ENCODE measurements at places on chromosomes 4 and X.

- no peak for DNase-seq
Observed at GRCh38 chr4:54614149-54614548, 43.6 kb upstream of the KIT start.

DNA sequence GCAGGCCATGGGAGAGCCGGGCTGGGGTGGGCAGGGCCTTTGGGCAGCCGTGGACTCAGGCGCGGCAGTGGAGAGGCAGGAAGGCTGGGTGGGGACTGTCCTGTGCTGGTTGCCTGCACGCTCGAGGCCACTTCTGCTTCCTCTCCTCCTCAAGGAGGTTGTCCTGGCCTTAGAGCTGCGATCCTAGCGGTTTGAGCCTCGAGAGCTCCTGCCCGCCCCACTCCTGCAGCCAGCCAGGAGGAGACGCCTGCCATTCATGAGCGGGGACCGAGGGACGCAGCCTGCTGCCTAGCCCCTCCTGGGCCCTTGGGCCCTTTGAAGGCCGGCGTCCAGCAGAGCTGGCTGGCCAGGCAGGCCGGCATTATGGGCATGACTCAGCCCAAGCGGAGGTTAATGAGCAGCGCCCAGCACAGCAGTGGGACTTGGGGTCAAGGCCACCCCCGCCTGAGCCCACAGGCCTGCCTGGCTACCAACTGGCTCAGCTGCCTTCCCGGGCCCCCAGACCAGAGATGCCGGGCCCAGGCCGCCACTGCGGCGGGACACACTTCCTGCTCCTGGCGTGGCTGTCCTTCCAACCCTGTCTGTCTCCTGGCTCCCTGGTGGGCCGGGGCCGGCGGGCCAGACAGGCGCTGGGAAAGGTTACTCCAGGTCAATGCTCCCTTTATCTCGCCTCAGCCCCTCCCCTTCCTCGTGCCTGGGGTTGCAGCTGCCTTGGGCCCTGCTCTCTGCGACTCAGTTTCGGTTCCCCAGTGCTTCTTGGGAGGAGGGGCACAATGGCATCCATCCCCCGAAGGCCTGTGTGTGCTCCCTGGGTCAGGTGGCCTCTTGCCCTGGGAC is 1.8 kb downstream of the ABCD1 start:
- peak; percentile 67 for DNase-seq

- DNase-seq = no peak
Observed at GRCh38 chr4:140789759-140790158, 33.6 kb upstream of the TBC1D9 start.

- DNase-seq = peak; percentile 17
Observed at GRCh38 chrX:68183612-68184214, 249.6 kb downstream of the OPHN1 start.

DNA sequence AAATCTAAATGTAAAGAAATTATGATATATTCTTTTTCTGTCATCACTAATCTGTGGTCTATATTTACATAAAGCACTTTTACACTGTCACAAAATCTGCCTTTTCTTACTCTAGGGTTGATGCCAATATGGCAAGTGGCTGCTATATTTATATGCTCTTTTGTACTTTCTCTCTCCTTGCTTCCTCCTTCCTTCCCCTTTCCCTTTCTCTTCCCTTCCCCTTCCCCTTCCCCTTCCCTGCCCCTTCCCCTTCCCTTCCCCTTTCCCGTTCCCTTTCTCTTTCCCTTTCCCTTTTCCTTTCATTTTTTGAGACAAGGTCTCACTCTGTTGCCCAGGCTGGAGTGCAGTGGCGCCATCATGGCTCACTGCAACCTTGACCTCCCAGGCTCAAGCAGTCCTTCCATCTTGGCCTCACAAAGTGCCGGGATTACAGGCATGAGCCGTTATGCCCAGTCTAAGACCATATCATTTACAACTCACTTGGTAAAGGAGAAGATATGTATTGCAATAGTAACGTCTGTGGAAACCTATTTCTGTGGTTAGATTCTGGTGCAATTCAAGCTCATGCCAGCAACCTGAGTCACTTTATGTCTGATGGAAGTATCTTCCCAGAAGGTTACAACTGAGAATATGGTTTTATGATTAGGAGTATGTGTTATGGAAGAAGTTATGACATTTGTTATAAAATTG is 13.9 kb upstream of the PLAC8 start:
- DNase-seq = no peak

GRCh38 chrX:121216641-121217374 is 169.4 kb downstream of the GLUD2 start:
- no peak for DNase-seq

- no peak for DNase-seq
Observed at GRCh38 chrX:148681605-148682004, 181.2 kb downstream of the AFF2 start.

DNA sequence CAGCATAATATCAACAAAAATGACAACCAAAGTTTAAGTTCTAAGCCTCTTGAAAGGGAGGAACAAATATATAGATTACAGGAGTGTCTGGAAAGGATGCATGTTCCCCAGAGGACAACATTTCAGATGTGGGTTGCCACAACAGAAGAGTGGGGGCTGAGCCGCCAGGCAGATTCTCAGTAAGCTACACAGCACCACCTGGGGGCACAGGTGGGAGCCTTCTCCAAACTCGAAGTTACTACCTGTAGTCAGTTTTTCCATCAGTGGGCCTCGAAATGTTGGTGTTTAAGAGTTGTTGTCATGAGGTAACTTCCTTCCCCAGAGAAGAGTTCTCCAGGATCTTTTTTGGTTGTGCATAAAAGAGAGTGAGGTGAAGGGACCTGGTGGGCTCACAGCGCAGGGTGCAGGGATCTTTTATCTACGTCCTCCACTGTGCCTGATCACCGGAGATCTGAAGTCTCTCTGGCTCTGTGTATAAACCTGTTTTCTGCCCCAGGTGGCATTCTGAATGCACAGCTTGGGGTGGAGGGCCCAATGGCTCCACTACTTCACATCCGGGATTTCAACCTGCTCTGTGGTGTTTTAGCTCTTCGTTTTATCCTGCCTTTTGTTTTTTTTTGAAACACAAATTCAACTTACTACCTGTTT is 58.4 kb upstream of the STS start:
- no peak for DNase-seq

- DNase-seq = no peak
Observed at GRCh38 chr4:101911616-101912015, 121.1 kb downstream of the BANK1 start.

GRCh38 chrX:53479301-53479700 is 45.1 kb upstream of the HSD17B10 start:
- no peak for DNase-seq

DNA sequence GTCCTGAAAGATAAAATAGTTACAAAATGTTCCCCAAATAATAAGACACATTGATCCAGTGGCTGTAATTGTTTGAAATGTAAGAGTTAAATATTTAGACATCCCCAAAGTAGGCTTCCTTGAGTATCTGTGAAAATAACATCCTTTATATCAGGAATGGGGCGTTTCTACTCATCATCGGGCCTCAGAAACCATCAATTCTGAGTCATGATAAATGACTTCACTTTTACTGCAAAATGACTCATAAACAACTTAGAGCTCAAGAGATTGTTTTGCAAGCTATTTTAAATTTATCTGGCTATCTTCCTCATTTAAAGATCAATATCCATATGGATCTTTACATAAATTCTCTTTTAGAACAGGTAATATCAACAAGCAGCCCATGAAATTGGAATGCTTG is 369.4 kb upstream of the CNKSR2 start:
- no peak for DNase-seq

- DNase-seq = no peak
Observed at GRCh38 chr4:118972167-118972566, 83.5 kb downstream of the SYNPO2 start.

GRCh38 chr4:113020966-113021365 is 28.5 kb upstream of the ANK2 start:
- DNase-seq = no peak

DNA sequence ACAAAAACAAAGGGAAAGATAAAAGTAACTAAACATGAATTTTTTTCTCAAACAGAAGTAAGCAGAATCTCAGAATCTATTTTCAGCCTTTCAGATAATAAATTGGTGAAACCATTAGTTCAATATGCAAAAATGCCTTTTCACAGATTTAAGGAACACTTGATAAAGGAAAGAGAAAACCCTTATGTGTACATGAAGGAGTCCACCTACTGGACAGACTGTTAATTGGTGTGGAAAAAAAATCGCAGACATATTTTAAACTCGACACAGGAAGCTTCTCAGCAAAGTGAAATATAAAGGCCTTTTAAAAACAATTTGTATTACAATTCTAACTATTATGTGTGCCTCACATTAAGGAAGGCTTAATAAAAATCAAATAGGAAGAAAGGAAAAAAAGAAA is 22.3 kb downstream of the COX7B2 start:
- DNase-seq = no peak

GRCh38 chrX:119475389-119476101 is 7.3 kb downstream of the SLC25A5 start:
- DNase-seq = no peak

- DNase-seq = no peak
Observed at GRCh38 chr4:101367201-101367600, 19.9 kb upstream of the PPP3CA start.

- DNase-seq = no peak
Observed at GRCh38 chrX:45031830-45032378, 158.9 kb downstream of the KDM6A start.

All from NCI-H1417 (cell line).